Smooth muscle cell of the umbilical artery (primary cell): ENCODE measurements at places on chromosomes 3 and 15. TPM values are rescaled to one million over a fixed set of nuclear protein-coding genes. Genes with fewer than 3 reads are reported as not detected.

Gene ABCF3
- total RNA-seq, result 42.1 and 49.6 TPM in 2 replicates

Gene LYSMD2
- 7.4 and 9.6 TPM in 2 replicates for total RNA-seq

Gene IL12A
- 0.89 and 1.3 TPM in 2 replicates for total RNA-seq

Gene UROC1
- total RNA-seq, result not detected in 2 replicates

Gene PLIN1
- 0.18 and 0.30 TPM in 2 replicates for total RNA-seq

Gene P2RY1
- 0.59 and 0.88 TPM in 2 replicates for total RNA-seq

Gene SHF
- 1.5 TPM in 2 replicates for total RNA-seq

Gene APH1B
- total RNA-seq, result 11.0 and 16.0 TPM in 2 replicates
